A549 treated with CORT108297 at 1 μM for 4 hours (cell line): ENCODE measurements at places on chromosomes 1 and 21. TPM values are rescaled to one million over a fixed set of nuclear protein-coding genes. Genes with fewer than 3 reads are reported as not detected.

MMEL1 gene
- total RNA-seq, result 0.18 TPM in 1 of 5 replicates, not detected in the others

OPRD1 gene
- 0.02 to 0.07 TPM (median 0.05 TPM) in 5 replicates for total RNA-seq

CAPZB gene
- total RNA-seq, result 218 to 255 TPM (median 225 TPM) in 5 replicates

AQP10 gene
- not detected in 5 replicates for total RNA-seq

OR10Z1 gene
- not detected in 5 replicates for total RNA-seq

SLC1A7 gene
- 0.05 TPM in 1 of 5 replicates, not detected in the others for total RNA-seq

TCHHL1 gene
- not detected in 5 replicates for total RNA-seq
